ENCODE measurements at places on chromosomes 7 and 10.

GRCh38 chr10:63204667-63205391 lies 71.7 kb downstream of the NRBF2 start:
- DNase-seq, result no peak

GRCh38 chr10:103145860-103146466 lies 47.1 kb downstream of the NT5C2 start:
- no peak for DNase-seq

GRCh38 chr7:116443101-116443523 lies 56.4 kb upstream of the CAV2 start:
- no peak for DNase-seq

GRCh38 chr7:113217314-113217713 lies 99.0 kb upstream of the SMIM30 start:
- DNase-seq, result no peak

- DNase-seq, result no peak
Observed at GRCh38 chr10:83564889-83565588, 574.3 kb upstream of the GHITM start.

- DNase-seq, result no peak
Observed at GRCh38 chr7:103851357-103851756, 138.1 kb downstream of the RELN start.

DNA sequence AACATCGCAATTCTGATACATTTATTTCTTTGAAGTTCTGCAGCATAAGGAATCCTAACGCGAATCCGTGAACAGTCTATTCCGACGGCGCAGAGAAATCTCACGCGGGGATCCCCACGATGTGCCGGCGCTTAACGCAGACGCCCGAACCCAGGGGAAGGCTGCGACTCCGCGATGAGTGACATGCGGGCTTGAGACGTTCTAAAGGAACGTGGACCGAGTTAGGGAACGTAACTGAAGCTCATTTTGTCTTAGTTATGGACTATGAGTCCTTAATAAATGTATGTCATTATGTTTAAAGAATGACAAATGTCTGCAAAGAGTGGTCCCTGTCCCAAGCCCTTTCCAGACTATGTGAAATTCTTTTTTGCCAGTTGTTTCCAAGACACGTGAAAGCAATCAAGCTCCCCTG lies 995 bp upstream of the PARD3 start:
- DNase-seq, result no peak

- DNase-seq, result no peak
Observed at GRCh38 chr7:114711241-114711640, 210.7 kb upstream of the MDFIC start.

GRCh38 chr7:143389316-143390103 lies 8.4 kb downstream of the ZYX start:
- DNase-seq, result no peak

DNA sequence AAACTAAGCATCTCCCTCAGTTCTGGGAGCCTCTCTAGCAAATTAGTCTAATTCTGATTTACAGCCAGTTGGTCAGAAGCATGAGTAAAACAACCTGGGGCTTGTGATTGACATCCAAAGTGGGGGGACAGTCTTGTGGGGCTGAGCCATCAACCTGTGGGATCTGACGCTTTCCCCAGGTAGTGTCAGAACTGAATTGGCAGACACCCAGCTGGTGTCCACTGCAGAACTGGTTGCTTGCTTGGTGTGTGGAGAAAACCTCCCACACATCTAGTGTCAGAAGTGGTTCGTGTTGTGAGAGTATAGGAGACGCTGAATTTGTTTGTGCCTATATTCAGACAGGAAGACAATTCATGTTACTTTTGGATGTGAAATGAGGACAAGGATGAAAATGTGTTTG lies 92.2 kb upstream of the PDCD4 start:
- no peak for DNase-seq

DNA sequence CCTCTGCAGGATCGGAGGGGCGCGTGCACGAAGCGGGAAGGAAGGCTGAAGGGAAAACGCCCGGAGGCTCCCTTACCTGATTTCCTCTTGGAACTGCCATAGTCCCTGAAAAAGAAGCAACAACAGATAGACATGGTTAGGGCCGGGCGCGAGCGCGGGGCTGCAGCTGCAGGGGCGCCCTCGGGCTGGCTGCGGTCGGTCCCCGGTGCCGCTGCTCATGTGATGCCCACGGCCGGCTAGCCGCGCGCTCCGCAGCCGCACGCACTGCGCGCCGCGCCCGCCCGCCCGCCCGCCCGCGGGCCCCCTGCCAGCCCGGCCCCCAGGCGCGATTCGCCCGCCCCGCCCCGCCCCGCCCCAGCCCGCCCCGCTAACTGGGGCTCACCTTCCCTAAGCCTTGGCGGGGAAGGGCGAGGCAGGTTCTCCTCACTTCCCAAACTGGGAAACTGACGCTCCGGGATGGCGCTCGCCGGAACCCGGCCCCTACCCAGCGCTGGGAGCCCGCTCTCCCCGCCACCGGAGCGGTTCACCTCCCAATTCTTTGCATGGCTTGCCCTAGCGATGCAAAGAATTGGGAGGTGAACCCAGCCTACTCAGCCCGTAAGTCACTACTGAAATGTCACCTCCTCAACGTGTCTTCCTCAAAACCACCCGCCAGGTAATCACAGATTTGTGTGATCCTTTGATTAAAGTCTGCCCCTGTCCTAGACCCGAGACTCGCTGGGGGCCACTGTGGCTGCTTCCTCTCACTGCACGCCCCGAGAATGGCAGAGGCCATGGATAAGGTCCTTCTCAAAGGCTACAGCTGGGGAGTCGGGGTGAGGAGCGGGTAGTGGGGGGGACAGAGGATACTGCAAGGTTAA lies 162.2 kb downstream of the SH3PXD2A start:
- DNase-seq, result peak; percentile 45

- no peak for DNase-seq
Observed at GRCh38 chr10:108966005-108966404, 957.3 kb downstream of the XPNPEP1 start.

GRCh38 chr10:100738055-100738827 lies 7.1 kb upstream of the PAX2 start:
- DNase-seq, result no peak

DNA sequence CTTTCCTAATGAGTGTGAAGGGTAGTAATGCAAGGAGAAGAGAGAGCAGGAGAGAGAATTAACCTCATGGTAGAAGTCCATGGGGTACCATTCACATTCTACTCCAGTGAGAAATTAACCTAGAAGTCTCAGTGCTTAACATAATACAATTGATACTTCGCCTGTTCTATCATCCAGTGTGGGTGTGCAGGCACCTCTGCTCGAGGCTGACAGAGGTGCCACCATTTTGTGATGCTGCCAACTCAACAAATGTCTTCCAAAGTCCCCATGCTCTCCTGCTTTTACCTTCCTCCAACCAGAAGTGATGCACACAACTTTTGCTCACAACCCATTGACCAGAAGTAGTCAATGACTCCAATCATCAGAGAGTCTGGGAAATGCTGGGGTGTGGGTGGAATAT lies 118.3 kb upstream of the LAMB4 start:
- no peak for DNase-seq

DNA sequence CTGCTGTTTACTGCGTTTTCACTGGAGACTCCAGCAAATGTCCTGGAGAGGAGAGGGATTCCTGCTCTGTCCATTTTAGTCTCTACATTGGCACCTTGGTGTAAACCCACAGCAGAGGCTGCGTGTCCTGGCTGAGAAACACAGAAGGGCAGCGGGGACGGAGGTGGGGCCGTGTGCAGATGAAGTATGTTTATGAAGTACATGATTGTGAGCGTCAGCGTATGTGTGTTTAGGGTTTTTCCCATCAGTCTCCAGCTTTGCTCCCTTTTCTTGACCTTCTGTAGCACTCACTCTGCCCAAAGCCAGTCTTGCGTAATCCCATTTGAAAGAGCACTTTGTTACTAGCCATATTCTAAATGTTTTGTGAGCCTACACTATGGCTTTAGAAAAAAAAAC lies 750.7 kb upstream of the SORCS1 start:
- no peak for DNase-seq

GRCh38 chr10:132065491-132066105 lies at the start of gene JAKMIP3:
Gene JAKMIP3 (plus strand): TSS chr10:132065946. CDS start chr10:132104809, 38,863 bp downstream.
- DNase-seq, result peak; percentile 87

GRCh38 chr7:33722383-33723101 lies 182.8 kb upstream of the BMPER start:
- DNase-seq, result no peak

GRCh38 chr10:126301701-126302475 lies 86.4 kb downstream of the ADAM12 start:
- DNase-seq, result no peak

DNA sequence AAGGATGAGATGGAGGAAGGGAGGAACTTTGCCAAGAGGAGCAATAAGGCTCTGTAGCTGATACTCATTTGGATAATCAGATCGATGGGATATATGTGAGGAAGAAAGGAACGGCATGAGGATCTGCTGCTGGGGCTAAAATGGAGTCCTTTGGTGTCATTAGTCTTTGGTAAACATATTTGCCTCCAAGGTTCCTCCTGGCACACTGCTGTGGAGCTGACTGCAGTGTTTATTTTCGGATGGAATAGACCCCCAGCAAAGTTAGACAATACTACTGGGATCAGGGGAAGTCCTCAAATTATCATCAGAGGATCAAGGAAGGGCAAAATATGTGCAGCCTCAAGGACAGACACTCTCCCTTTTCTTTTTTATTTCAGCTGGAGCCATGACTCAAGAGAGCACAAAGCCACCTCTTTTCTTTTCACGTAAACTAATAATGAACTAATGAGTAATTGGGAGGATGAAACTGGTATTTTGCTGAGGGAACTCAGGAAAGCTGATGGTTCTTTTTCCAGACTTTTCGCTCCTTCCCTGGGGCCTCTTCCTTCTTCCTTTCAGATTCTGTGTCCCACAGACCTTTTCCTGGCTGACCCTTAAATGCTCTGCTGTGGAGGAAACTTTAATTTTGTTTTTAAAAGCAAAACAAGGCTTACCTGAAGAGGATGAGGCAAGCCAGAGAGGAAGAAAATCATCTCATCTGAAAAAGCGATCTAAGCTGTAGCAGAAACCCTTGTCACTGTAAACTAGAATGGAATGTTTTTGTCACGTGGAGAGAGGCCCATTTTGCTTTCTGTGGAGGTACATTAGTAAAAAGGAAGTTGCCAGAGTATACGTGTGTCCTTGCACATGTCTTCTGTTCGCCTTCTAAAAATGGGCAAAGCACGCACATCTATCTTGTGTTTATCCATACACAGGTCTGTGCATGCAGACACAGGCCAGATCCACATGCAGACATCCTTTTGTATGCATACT lies 33.3 kb downstream of the LRMDA start:
- no peak for DNase-seq

- no peak for DNase-seq
Observed at GRCh38 chr10:81882011-81882410, 7.0 kb downstream of the NRG3 start.

All from midbrain (tissue), 1 donor.